ENCODE measurements at places on chromosomes 3 and 15.

- no peak for DNase-seq
These were observed 123.0 kb downstream of the TFDP2 start for GRCh38 chr3:142026333-142026732.

DNA sequence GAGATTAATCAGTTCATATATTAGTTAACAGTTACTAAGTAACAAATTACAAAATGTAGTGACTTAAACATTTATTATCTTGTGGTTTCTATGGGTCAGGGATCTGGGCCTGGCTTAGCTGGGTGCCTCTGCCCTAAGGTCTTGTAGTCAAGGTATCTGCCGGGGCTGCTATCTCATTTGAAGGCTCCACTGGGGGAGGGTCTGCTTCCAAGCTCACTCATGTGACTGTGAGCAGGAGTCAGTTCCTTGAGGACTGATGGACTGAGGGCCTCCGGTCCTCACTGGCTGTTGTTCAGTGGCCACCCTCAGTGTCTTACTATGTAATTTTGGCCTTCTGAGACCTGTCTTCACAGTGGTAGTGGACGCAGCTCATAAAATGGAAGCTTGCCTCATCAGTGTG is 135.9 kb upstream of the PLXNA1 start:
- no peak for DNase-seq

GRCh38 chr15:63371297-63371918 is 10.2 kb downstream of the CA12 start:
- peak; percentile 19 for DNase-seq

DNA sequence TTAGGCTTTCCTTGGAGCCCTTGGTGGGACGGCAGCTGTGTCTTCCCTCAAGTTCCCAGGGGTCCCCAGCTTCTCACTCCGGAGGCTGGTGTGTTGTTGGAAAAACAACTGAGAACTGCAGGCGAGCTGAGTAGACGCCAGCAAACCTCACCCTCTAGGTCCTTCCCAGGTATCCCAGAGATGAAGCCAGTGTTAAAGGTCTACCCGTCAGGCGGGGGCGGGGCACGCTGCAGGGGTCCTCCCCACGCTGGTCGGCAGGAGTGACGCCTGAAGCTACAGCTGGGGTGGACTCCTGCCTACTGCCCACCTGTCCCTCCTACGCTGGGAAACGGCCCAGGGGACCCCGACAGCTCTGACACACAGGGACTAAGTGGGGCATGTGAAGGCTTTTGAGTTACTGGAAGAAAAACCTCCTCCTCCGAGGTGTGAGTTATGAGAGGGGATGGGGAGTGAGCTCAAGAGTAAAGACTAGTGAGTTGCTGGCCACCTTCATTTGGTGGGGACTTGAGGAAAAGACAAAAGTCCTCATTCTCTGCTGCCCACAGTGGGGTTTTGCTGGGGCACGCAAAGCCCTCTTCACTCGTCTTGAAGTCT is 32.2 kb upstream of the SNRPA1 start:
- no peak for DNase-seq

DNA sequence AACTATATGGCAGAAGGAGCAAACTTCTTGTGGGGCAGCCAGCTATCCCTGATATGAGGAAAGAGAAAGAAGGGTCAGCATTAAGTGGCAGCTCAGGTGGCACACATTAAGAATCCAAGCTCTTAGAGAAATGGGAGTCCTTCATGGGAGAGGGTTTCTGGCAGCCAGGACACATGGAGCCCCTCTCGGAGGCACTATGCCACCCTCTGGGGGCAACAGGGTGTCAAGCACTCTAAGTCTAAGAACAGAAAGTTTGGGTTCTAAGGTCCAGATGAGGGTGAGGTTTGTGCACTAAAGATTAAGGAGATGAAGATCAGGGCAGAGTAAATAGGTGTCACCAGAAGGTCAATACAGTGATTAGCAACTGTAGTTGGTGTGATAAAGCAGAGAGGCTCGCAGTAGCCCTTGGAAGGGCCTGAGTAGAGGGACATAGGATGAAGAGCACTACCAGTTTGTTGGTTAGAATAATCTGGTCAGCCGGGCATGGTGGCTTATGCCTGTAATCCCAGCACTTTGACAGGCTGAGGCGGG is 89.3 kb downstream of the ST6GAL1 start:
- no peak for DNase-seq

GRCh38 chr3:131109156-131109555 is 82.5 kb downstream of the NEK11 start:
- DNase-seq, result no peak

DNA sequence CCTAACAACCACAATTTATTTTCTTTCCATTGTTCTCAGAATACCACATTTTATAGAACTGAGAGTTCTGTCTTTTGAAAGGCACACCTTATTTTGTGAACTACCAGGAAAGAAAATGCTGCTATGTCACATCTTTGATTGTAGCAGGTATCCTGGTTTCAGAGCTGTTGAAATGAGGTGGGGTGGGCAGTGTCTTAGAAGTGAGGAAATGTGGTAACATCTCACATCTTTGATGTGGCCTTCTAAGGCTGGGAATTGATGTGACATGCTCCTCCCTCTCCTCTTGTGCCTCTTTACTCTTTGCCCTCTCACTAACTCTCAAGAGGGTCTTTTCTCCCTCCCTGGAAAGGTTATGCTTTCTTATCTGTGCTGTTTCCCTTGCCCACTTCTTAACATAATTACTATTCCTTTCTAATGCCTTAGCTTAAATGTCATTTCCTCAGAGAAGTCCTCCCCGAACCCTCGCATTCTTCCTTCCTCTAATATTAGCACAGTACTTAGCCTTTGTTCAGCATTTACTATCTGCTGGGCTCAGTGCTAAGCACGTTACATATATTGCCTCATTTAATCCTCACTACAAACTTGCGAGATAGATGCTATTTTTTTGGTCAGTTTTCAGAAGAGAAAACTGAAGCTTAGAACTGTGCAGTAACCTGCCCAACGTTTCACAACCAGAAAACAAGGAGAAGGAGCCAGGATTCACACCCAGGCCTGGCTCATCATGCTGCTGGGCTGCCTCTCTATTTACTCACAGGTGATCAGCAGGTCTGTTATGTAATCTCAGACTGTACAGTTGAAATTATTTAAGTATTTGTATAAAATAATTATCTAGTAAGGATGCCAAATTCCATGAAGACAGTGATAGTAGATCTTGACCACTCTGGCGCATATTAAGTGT is 24.0 kb upstream of the SPTSSB start:
- peak; percentile 5 for DNase-seq

DNA sequence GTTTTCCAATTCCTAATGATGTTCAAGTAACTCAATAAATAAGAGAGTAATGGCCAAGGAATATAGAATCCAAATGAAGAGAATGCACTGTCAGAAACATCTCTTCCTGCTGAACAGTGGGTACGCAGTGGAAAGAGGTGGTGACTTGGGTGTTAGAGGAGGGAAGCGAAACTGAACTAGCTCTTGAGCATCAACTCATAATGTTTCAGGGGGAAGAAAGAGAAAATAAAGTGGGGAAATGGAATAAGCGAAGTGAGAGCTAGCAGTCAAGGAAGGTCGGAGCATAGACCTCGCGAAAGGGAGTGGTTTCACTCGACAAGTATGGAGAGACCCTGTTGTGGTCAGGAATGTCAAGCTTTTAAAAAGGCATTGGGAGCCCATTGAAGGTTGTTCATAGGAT is 309.5 kb downstream of the GAP43 start:
- DNase-seq, result no peak

- peak; percentile 98 for DNase-seq
These were observed at the start of gene SLC25A36 for GRCh38 chr3:140941434-140942220. TSS of gene SLC25A36 (plus strand) at chr3:140941836. CDS start at chr3:140942055, 219 bp downstream.

DNA sequence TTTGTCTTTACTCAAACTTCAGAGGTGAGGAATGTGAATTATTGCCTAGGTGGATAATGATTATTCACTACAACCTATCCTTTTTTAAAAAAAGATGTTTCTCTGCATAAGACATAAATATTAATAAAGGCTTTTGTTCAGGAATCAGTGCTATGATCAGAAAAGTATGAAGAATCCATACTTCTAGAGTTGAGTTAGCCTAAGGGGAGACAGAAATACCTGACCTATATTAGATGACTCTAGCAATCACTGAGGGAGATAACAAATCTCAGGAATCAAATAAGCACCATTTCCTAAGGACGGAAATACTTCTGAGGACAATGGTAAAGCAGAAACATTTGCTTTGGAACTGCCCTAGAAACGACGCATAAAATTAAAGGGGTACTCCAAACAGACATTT is 763.8 kb downstream of the GBE1 start:
- DNase-seq, result no peak

GRCh38 chr15:73695773-73696640 is 11.8 kb downstream of the CD276 start:
- DNase-seq, result no peak

- no peak for DNase-seq
These were observed 16.0 kb downstream of the TOMM70 start for GRCh38 chr3:100384733-100385525.

DNA sequence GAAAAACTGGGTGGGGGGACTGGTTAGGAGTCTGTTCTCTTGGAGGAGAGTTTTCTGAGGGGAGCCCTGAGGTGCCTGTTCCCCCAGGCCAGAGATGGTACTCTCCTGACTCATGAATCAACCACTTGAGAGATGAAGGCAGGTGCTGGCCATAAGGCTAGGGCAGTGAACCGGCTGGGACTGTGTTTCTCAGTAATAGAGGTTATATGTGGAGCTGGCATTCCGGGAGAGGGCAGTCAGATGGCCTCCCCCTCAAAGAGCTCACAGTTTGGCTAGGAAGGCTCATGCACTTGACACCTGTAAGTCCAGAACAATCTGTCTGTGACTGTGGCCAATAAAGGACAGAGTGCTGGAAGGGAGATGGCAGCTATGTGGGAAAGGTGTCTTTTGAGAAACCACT is 10.0 kb upstream of the SCN10A start:
- DNase-seq, result no peak

DNA sequence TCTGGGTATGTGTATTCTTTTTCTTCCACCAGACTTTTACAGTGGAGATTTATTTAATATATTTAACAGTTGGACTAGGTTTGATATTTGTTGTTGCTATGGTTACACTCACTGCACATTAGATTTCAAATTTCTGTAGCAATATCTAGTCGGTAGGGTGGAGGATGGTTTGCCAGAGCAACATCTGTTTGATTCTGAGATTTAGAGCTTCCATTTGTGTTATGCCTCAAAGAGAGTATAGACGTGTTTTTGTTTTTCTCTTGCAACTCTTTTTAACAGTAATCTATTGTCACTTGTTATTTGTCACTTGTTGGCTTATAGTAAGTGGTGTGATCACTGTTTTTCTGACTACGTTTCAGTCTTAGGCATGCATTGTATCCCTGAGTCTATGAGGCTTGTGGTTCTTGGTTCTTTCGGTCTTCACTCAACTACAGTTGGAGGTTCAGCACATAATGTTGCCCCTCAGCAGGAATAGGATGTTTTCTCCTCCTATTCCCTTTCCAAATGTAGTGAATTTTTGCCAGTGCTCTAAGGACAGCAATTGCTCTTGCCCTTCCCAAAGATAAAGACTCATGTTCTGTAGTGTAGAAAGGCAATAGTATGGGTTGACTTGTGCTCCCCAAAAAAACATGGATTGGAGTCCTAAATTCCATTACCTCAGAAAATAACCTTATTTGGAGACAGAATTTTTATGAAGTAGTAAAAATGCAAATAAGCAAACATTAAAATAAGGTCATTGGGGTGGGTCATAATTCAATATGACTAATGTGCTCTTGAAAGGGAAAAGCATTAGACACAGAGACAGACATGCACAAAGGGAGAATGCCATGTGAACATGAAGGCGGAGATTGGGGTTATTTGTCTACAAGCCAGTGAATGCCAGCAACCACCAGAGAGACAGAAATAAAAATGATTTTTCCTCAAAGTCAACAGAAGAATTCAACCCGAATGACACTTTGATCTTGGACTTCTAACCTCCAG is 692.1 kb downstream of the DIPK2A start:
- no peak for DNase-seq

DNA sequence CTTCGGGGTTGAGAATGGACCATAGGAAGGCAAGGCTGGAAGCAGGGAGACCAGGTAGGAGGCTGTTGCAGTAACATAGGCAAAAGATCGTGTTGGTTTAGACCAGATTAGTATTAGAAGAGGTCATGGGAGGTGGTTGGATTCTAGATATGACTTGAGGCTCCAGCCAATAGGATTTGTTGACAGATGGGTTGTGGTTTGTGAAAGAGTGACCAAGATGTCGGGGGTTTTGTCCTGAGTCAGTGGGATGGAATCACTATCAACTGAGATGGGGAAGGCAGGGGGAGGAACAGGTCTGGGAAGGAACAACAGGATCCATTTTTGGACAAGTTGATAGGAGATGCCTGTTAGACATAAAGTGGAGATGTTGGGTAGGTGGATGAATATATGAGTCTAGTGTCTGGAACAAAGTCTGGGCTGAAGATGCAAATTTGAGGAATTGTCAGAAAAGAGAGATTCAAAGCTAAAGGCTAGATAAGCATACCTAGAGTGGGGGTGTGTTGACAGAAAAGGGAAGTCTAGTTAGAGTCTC is 95.5 kb upstream of the NPHP3 start:
- no peak for DNase-seq

GRCh38 chr3:42660131-42660715 is 6.7 kb downstream of the ZBTB47 start:
- DNase-seq, result no peak

- DNase-seq, result no peak
These were observed 148.6 kb upstream of the STRIT1 start for GRCh38 chr3:155442072-155442471.

DNA sequence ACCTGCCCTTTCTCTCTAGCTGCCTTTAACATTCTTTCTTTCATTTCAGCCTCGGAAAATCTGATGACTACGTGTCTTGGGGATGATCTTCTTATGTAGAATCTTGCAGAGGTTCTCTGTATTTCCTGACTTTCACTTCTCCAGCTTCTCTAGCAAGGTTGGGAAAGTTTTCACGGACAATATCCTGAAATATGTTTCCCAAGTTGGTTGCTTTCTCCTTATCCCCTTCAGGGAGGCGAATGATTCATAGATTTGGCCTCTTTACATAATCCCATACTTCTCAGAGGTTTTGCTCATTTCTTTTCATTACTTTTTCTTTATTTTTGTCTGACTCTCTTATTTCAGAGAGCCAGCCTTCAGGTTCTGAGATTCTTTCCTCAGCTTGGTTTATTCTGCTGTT is 62.1 kb upstream of the CCDC54 start:
- DNase-seq, result no peak

GRCh38 chr3:126407412-126408044 is 12.8 kb downstream of the CFAP100 start:
- no peak for DNase-seq

- no peak for DNase-seq
These were observed 100.8 kb downstream of the DTWD1 start for GRCh38 chr15:49721621-49722020.

GRCh38 chr15:40793216-40793989 is 13.5 kb upstream of the ZFYVE19 start:
- DNase-seq, result peak; percentile 72

DNA sequence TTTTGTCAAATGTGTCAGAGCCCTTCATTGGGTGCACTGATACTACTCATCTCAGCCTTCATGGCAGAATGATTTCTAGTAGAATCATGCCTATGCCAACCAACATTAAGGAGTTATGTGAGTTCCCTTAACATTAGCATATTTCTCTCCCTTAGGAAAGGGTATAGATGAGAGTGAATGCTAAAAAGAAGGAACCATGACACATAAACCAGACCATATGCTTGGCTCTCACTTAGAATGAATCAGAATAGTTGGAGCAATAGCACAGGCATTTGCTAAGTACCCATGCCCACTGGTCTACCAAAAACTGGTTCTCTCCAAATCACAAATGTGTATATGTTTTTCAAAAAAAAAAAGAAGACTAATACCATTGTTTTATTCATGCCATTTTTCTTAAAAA is 51.1 kb downstream of the STRIT1 start:
- DNase-seq, result no peak

GRCh38 chr3:46624533-46624932 is 12.2 kb downstream of the FAM240A start:
- DNase-seq, result no peak

GRCh38 chr3:87088430-87088992 is 97.6 kb upstream of the VGLL3 start:
- no peak for DNase-seq
